ENCODE measurements at places on chromosomes 11 and 22. TPM values are rescaled to one million over a fixed set of nuclear protein-coding genes. Genes with fewer than 3 reads are reported as not detected.

C11orf65 gene
- 1.6 TPM for total RNA-seq

ANKK1 gene
- total RNA-seq: 1.6 TPM

OR10D3 gene
- total RNA-seq: not detected

ZMAT5 gene
- total RNA-seq: 12.1 TPM

MRGPRX3 gene
- not detected for total RNA-seq

PHLDA2 gene
- total RNA-seq: 2.4 TPM

PIWIL4 gene
- 2.3 TPM for total RNA-seq

KRTAP5-2 gene
- not detected for total RNA-seq

NAGA gene
- 67.2 TPM for total RNA-seq

CALCB gene
- total RNA-seq: 0.76 TPM
